ENCODE measurements at places on chromosomes 3 and 15.

- DNase-seq = no peak
Observed at GRCh38 chr15:99106417-99107220, 1.7 kb downstream of the SYNM start.

- no peak for DNase-seq
Observed at GRCh38 chr3:137165117-137165806, 207.5 kb downstream of the IL20RB start.

- no peak for DNase-seq
Observed at GRCh38 chr15:55245059-55245458, 44.6 kb downstream of the RAB27A start.

DNA sequence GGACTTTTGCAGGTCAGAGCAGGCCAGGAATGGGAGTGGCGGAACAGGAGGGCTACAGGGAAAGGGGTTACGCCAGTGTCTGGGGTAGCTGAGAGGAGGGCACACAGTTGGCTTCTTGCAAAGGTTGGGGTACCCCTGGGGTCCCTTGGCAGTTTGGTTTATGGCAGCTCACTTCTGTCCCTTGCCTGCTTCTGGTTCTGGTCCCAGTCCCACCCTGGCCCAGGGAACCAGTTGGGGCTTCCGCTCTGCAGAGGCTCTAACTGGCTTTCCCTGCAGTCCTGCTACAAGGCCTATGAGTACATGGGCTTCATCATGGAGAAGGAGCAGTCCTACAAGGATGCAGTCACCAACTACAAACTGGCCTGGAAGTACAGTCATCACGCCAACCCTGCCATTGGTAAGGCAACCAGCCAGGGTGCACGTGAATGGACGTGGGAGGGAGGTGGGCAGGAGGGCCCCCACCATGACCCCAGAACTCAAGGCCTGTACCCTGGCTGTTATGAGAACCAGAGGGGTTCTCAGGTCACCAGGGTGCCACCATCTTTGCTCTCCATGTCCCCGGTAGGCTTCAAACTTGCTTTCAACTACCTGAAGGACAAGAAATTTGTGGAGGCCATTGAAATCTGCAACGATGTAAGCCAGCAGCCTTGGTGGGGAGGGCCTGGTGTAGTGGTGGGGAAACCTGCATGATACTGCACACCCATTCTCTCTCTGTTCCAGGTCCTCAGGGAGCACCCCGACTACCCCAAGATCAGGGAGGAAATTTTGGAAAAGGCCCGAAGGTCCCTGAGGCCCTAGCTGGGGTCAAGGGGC lies 15.2 kb downstream of the CSRNP1 start:
- no peak for DNase-seq

DNA sequence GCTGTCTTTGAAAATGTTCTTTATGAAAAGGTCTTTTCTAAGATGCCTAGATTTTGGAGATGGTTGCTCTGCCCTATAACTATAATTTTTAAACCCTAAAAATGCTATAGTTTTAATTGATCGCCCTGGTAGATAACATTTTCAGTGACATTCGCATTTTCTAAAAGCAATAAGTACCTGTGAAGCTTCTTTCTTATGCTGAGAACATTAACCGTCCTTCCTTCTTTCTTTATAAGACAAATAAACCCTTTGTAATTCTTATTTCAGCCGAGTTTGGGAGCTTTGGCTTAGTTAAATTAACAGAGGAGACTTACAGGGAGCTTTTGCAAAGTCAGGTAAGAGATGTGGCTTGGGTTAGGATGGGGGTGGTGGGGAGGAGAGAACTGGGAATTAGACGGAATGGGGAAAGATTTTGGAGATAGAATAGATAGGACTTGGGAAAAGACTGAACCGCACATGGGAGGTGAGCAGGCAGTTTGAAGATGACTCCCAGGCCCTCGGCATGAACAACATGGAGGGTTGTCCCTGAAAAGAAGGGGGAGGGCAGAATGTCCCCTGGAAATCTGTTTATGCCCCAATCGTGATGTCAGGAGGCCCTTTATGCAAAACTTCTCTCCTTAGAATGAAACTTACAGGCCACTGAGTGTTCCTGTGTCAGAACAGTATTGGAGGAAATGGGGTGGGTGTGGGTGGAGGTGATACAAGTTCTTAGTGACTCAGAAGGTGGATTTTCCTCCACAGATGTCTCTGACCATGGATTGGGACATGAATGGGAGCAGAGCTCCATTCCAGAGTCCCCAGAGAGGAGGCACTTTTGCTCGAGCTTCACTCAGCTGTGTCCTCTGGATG lies 76.2 kb upstream of the LARS2 start:
- DNase-seq = no peak

GRCh38 chr3:139297588-139298311 lies 46.1 kb upstream of the MRPS22 start:
- no peak for DNase-seq

DNA sequence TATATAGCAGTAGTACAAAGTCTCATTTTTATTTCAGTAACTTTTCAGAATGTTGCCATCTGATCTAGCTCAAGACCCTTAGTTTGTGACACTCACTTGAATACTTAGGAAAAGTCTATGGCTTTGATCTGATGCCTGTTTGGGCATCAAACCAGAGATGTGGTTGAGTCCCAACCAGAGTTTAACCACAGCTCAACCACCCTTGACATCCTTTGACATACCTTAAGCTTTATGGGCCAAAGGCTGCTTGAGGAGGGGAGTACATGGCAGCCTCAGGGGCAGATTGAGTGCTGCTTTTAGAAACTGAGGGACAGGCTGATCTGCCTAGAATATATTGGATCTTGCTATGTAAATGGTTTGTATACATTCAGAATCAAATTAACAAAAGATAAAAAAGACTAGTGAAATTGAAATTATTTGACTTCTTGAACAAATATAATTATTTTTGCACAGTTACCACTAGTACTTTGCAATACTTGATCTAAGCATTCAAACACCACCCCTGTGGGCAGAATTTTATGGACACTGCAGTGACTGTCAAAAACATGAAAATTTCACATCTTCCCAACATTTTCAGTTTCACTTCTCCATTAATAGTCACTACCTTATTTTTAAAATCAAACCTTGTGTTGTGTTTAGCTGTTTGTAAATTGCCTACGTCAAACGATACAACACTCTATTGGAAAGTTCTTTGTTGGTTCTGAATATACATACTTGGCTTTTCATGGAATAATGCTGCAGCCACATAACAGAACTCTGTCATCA lies 199.8 kb downstream of the UBE2E2 start:
- DNase-seq = no peak

DNA sequence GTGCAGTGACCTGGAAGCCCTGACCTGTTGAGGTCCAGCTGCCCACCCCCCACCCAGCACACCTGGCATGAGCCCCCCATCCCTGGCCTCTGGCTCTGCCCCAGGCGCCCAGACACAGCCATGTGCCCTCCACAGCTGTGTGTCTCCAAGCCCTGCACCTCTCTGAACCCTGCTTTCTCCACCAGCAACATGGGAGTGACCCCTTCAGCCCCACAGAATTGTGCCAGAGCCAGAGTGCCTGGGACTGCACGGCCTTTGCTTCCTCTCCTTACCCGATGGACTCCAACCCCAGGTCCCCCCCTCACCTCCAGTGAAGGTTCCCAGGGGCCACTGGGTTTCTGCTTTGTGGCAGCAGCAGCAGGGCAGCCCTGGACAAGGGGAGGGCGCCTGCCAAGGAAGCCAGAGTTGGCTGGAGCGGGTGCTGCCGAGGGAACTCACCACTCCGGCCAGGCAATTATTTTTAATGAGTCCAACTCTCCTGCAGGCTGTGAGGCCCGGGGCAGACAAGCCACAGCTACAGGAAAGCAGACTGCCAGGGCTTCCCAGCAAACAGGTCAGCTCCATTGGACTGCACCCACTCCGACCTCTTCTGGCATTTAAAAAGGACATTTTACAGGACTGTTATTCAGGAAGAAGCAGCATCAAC lies 24.1 kb downstream of the PRR20G start:
- DNase-seq = no peak

DNA sequence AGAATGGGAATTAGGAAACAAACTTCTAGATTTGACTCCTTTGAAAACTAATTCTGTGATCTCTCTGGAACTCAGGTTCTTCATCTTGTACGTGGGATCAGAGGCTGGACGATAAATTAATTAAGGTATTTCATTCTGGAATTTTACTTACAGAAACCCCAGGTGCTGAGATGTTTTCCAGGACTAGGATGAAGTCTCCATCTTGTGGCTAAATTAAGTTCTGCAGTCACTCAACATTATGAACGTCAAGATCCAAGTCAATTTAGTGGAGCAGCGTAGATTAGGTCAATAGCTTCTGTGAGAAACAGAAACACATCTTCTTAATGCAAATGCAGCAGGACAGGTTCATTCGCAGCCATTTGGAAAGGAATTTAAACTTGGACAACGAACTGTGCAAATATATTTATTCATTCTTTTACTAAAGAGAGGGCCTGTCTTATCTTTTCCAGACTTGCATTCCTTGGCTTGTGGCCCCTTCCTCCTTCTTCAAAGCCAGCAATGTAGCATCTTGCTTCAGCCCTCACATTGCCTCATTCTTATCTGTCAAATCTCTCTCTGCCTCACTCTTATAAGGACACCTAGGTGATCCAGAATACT lies 26.7 kb upstream of the TMC3 start:
- no peak for DNase-seq

GRCh38 chr3:18090377-18090776 lies 334.8 kb downstream of the SATB1 start:
- DNase-seq = no peak

Data from effector memory CD4-positive, alpha-beta T cell (primary cell).